ENCODE measurements at places on chromosomes 6 and 20. TPM values are rescaled to one million over a fixed set of nuclear protein-coding genes. Genes with fewer than 3 reads are reported as not detected.

GRCh38 chr20:38829296-38829875, 23.9 kb downstream of the PPP1R16B start:
- no peak for DNase-seq

- no peak for DNase-seq
These were observed 7.5 kb upstream of the ELOVL4 start for GRCh38 chr6:79954849-79955248.

- no peak for DNase-seq
These were observed 310.5 kb downstream of the TAF4 start for GRCh38 chr20:61754976-61755778.

GRCh38 chr6:30100585-30101443, 12.1 kb downstream of the TRIM31 start:
- no peak for DNase-seq

- peak; percentile 27 for DNase-seq
These were observed 286.0 kb downstream of the ADGB start for GRCh38 chr6:146884728-146885127.

- no peak for DNase-seq
These were observed 229.8 kb downstream of the IBTK start for GRCh38 chr6:82017773-82018172.

DNA sequence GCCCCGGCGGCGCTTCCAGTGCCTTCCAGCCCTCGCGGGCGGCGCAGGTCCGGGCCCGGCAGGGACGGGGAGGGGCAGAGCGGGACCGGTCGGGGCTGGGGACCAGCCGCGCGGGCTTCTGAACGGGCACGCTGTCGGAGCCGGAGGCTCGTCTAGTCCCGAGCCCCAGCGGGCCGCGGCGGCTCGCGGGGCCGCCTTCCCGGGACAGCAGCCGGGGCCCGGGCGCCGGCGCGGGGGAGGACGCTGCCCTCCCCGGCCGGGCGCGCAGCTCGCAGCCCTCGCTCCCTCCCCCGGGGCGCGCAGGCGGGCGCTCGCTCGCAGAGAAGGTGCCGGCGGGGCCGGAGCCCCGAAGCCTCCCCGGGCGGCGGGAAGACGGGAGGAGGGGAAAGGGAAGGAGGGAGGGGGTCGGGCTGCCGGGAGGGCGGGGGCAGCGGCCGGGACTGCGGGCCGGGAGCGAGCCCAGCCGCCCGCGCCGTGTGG, 696 bp upstream of the SIRPA start:
- DNase-seq = peak; percentile 67

DNA sequence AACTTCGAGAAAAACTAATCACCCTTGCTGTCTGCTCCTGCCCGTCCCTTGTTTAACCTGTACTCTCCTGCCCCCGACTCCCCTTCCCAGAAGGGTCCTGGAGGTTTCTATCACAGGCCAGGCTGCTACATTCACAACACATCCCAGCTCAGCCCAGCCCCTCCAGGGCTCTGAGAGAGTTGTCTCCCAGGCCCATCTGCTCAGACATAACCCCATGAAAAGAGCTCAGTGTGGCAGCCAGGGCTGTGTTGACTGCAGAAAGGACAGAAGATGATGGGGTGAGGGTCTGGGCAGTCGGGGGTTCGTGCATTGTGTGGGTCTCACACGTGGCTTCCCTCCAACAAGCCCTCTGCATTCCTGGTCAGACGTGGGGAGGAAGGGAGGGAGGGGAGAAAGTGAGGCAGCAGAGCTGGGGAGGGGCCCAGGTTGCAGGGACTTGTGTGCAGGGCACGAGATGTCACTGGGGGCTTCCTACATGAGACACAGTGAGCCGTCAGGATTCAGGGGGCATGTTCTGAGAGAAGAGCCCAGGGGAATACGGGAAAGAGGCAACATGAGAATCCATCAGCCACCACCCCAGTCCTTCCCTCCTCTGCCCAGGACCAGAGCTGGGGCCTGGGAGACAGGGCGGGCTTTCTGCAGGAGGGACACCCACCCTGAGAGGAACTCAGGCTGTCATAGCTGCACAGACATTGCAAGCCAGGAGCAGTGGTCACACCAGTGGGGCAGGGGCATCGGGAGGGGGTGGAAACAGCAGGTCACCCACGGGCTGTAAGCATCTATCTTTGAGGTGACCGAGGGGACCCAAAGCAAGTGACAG, 372.9 kb downstream of the PREX1 start:
- no peak for DNase-seq

DNA sequence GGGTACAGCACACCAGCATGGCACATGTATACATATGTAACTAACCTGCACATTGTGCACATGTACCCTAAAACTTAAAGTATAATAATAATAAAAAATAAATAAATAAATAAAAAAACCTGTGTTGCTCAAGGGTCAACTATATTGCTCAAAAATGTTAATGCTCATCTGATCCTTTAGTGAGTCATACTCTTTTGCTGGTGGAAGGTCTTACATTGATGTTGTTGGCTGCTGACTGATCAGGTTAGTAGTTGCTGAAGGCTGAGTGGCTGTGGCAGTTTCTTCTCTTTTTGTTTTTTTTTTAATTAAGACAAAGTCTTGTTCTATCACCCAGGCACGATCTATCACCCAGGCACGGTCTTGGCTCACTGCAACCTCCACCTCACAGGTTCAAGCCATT, 29.6 kb upstream of the SMIM26 start:
- no peak for DNase-seq

- DNase-seq = no peak
These were observed at the start of gene CCN6 for GRCh38 chr6:112054001-112054400. Gene CCN6, plus strand, starts transcription at chr6:112054104. Its CDS starts 254 bp downstream, at chr6:112054358.

DNA sequence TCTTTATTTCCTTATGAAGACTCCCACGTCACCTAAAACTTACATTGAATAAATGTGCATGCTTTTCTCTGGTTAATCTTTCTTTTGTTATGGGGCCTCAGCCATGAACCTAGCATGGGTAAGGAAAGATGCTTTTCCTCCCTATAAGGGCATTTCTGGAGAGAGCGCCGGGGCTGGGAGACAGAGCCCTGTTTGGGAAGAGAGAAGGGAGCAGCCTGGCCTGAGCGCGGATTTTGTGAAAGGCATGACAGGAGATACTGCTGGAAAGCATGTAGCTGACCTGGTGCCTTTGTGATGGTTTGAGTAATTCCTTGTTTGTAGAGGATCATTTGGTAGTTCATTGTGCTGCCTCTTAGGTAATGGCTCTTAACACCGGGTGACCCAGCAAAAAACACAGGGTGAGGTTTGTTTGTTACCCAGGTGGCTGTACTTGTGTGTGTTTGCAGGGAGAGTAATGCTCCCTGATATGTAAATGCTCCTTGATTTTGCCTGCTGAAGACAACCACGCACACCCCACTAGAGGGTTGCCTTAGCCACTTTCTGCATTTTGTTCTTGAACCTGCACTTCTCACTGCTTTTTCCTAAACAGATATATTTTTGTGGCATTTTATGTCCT, 59.2 kb downstream of the ANKRD6 start:
- no peak for DNase-seq

- no peak for DNase-seq
These were observed 337.4 kb upstream of the PRDM1 start for GRCh38 chr6:105748737-105749161.

GRCh38 chr6:28269492-28269891, 2.5 kb downstream of the ZSCAN26 start:
- DNase-seq = no peak

GRCh38 chr6:24859132-24859531, 60.4 kb upstream of the ARMH2 start:
- DNase-seq = no peak

DNA sequence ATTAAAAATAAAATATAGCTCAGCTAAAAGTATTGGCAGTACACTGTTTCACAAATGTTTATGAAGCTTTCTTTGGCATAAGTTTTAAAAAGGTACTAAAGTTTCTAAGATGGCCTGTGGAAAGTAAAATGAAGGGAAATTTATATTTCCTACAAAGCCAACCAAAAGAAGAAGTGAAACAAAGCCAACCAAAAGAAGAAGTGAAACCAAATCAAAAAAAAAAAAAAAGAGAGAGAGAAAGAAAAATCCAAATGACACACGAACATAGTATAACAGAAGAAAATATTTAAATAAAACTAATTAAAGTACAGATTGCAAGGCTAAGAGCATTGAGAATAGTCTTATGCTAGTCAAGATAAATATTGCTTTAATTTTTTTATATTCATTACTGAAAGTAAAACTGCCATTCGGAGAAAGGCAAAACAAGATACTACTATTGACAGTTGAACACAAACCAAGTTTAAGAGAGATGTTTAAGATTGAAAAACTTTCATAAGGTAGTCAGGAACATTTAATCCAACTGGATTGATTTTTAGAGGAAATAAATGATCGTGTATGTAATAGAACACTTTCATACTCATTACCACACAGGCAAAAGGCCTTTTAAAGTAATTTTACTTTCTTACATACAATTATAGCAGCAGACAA, 12.8 kb upstream of the KHDRBS2 start:
- no peak for DNase-seq

DNA sequence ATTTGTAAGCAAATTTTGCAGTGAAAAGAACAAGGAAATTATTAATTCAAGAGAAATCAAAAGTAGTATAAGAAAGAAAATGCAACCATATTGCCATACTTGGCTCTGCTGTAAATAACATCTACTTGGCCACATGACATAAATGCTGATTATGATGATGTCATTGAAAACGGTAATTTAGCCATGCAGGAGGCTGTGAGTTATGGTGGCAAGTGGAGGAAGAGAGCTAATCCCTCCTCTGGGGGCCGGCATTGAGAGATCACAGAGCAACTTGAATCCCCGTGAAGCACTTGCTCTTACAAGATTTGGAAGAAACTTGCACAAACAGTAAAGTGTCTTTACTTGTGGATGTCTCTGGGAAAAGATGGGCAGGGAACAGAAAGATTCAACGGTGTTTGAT, 456.6 kb downstream of the PREX1 start:
- no peak for DNase-seq

- no peak for DNase-seq
These were observed 387.7 kb downstream of the BTBD3 start for GRCh38 chr20:12305188-12305950.

GRCh38 chr6:34230653-34231371, 5.9 kb upstream of the HMGA1 start:
- DNase-seq = no peak

DNA sequence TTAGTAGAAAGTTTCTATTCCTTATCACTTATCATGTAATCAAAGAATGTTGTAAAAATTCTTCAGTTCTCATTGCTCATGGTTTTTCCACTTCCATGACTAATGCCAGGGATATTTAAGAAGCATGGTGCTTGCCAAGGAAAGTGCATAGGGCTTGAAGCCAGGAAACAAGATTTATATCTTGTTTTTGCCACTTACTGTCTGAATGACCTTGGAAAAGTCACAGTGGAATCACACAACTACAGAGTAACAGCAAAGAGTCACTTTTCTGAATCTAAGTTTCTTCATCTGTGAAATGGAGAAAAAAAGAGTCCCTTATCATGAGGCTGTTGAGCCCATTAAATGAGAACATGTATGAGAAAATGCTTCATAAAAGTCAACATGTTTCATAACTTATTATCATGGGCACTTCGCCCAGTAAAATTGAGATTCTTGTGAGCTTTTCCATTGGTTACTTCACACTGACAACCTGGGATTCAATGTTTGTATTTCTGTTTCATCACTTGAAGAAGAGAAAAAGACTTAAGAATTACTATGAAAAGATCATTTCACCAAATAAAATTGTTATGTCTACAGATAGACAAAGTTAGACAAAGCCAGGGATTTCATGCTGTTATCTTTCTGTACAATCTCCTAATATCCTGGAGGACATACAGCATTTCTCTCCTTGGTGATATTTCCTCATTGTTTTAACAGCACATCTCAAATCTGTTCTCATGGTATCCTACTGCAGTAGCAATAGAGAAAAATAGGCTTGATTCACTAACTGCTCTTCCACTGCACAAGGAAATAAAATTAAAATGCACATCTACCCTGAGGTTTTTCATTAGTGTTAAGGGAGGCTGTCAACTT, 7.6 kb upstream of the BMP5 start:
- no peak for DNase-seq

- no peak for DNase-seq
These were observed 129.0 kb upstream of the THEMIS start for GRCh38 chr6:128029826-128030225.

GRCh38 chr6:152821525-152821924, 70.9 kb downstream of the VIP start:
- DNase-seq = no peak

DNA sequence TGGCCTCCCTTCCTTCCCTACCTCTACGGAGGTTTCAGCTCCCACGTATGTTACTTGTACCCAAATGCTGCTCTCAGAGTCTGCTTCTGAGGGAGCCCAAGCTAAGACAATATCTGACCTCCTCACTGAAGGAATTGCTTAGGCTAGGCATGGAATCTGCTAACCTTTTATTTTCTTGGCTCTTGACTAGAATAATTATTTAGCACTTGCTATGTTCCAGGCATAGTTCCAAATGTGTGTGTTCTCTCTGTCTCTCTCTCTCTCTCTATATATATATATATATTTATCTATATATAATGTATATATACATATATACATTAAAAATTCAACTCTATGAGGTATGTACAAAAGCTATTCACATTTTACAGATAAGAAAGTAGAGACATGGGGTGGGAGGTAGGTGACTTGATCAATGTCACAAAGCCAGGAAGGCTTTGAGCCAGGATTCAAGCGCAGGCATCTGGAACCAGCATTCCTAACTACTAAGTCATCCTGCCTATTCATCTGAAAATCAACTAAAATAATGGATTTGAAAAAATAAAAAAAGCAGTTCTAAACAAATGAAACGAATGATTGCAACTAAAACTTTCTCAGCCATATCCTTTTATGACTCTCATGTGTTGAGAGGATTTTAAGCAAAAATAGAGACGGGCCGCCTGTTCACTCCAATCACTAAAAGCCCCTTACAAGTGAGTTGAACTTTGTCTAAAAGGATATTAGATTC, 189.7 kb upstream of the JAG1 start:
- DNase-seq = no peak

- DNase-seq = no peak
These were observed 84.9 kb upstream of the TGM3 start for GRCh38 chr20:2210646-2211552.

GRCh38 chr20:25242231-25242630, 5.7 kb upstream of the PYGB start:
- no peak for DNase-seq

GRCh38 chr20:25328954-25329498, 61.6 kb downstream of the ABHD12 start:
- DNase-seq = no peak

DNA sequence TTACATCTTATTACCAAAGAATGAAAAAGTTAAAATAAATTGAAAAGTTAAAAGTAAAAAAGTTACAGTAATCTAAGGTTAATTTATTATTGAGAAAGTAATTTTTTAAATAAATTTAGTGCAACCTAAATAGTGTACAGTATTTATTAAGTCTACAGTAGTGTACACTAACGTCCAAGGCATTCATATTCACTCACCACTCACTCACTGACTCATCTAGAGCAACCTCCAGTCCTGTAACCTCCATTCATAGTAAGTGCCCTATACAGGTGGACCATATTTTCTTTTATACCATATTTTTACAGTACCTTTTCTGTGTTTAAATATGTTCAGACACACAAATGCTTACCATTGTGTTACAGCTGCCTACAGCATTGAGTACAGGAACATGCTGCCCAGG, 624.7 kb upstream of the NOX3 start:
- no peak for DNase-seq

The FOXQ1 gene
- polyA plus RNA-seq = 11.9 TPM

The RNGTT gene
- 14.9 TPM for polyA plus RNA-seq

The SESN1 gene
- 26.2 TPM for polyA plus RNA-seq

The SLCO4A1 gene
- polyA plus RNA-seq = 4.2 TPM

The LY86 gene
- 2.4 TPM for polyA plus RNA-seq

The ATP9A gene
- 58.5 TPM for polyA plus RNA-seq

The MAN1A1 gene
- 78.0 TPM for polyA plus RNA-seq

The SRC gene
- 56.5 TPM for polyA plus RNA-seq

The RBPJL gene
- polyA plus RNA-seq = not detected

The SLC17A9 gene
- polyA plus RNA-seq = 2.6 TPM

The TNNC2 gene
- polyA plus RNA-seq = 2.5 TPM

The C20orf141 gene
- polyA plus RNA-seq = not detected
